ENCODE measurements at places on chromosomes 5 and 9.

DNA sequence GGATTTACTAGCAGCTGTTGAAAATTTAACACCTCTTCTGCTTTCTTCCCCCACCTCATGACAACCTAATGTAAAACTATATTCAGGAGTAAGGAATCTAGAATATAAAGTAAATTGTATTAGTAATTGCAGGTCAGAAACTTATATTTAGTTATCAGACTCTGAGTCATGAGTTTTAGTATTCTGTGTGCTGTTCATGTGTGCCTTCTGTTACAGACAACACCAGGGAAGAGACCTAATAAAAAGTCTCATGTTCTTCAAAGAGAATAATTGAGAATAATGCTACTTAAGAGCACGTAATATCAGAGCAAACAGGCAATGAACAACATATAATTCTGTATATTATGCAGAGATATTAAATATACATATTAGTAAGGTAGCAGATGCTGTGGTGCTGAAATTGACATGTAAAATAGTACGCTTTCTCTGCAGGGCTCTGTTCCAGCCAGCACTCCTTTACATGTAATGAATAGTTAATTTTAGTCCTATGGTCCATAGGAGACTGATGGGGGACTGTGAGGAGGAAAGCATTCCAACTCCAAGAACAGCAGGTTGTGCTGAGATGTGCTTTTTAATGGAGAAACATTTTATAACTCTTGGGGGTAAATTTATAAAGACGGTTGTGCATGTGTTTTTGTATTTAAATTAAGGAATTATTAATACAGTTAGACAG lies 106.4 kb downstream of the ZSWIM6 start:
- DNase-seq: no peak

DNA sequence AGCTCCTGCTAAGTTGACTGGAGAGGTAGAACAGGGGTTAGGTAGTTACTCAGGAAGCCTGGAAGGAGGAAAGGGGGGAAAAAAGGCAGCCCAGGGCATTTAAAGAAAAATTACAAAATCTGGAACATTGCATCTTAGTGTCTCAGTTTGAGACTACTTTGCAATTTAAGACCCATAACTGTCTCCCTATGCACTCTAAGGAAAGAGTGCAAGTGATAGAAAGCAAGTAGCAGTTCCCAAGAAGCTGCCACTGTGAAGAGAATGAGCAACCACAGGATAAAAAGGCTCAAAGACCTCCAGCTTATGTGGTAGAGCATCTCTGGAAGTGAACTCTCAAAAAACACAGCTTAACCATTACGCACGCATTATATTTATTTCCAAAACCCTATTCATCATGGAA lies 141.8 kb downstream of the SLCO4C1 start:
- DNase-seq: no peak

GRCh38 chr5:132686193-132686592 lies 12.4 kb downstream of the IL4 start:
- no peak for DNase-seq

DNA sequence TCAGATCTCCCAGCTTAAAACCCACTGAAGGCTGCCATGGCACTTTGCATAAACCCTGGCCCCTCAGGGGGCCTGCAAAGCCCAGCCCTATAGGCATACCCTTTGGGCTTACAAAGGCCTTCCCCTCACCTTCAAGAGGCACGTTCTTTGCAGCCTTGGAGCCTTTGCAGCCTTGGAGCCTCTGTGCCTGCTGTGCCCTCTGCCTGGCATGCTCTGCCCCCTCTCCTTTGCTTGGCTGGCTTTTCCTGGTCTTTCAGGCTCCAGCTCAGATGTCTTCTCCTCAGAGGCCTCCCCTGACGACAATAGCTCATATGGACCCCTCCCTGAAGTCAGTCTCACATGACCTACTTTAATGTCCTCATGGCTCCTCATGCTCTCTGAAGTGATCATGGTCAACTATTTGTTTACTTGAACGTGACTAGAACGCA lies 60.3 kb downstream of the CXXC5 start:
- no peak for DNase-seq

- DNase-seq: no peak
Measured at GRCh38 chr5:65808251-65808741, 86.3 kb downstream of the NLN start.

- DNase-seq: no peak
Measured at GRCh38 chr5:372996-373709, 51.6 kb downstream of the AHRR start.

DNA sequence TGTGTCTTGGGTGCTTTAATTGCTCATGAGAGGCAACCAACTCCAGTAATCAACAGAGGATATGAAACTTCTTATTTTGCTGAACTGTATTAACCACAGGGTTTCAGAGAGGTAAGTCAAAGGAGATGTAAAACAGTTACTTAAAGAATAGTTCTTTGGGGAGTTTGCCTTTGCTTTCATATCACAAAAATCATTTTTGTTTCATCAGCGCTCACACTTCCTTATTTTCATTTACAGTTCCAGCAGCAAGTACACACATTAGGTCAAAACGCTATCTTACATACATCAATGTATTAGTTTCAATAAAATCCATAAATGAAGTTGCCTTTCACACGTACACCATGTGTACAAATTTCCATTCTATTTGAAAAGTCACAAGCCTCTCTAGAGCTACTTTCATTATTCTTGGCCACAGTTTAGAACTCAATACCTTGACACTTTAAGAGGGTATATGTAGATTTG lies 50.1 kb downstream of the ST8SIA4 start:
- DNase-seq: peak; percentile 46

GRCh38 chr5:45094876-45095440 lies 286.2 kb downstream of the MRPS30 start:
- no peak for DNase-seq

DNA sequence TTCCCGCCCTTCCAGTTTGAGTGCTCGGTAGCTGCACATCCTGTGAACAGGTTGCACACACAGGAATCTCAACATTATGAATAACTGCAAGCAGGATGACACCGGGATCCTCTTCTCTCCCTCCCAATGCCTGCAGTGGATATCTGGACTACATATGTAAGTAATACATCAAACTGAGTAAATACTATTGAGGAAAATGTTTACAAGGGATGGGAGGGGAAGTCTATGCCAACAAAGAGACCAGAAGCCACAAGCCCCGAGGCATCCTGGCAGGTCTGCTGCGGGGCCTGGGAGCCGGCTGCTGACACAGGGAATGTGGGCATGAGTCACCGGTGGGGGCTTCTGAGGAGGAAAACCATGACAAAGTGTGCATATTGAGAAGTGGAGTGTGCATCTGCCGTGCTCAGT lies 8.6 kb upstream of the ANKRD33B start:
- peak; percentile 41 for DNase-seq

DNA sequence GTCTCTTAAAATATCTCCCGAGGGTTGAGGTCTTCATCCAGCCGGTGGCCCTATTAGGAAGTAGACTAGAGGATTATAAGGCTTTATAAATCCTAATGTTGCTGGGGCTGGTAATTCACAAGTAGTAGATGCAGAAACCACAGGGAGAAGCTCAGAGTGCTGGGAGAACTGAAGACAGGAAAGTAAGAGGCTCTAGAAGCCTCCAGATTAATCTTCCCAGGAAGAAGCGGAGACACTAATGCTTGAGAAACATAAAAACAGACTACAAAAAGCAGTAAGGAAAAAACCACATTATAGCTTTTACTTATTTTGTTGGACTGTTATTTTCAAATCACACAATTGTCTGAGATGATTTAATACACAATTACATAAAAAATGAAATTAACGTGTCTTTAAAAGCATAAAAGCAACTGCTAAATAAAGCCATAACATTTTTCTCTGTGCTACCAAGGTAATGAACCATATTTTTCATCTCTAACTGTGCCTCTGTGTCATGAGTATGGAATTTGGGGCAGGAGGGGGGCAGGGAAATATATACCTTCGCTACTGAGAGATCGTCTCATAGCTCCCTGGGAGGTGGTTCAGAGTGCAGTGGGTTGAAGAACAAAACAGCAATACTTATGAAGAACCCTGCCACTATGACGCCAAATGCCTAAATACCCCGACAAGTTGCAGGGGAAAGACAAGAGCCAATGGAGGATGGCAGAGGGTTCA lies 806.2 kb upstream of the WWC1 start:
- DNase-seq: no peak

Data from suppressor macrophage treated with lipopolysaccharide for 1 hour (primary cell).